ENCODE measurements at places on chromosomes 11 and 22.

DNA sequence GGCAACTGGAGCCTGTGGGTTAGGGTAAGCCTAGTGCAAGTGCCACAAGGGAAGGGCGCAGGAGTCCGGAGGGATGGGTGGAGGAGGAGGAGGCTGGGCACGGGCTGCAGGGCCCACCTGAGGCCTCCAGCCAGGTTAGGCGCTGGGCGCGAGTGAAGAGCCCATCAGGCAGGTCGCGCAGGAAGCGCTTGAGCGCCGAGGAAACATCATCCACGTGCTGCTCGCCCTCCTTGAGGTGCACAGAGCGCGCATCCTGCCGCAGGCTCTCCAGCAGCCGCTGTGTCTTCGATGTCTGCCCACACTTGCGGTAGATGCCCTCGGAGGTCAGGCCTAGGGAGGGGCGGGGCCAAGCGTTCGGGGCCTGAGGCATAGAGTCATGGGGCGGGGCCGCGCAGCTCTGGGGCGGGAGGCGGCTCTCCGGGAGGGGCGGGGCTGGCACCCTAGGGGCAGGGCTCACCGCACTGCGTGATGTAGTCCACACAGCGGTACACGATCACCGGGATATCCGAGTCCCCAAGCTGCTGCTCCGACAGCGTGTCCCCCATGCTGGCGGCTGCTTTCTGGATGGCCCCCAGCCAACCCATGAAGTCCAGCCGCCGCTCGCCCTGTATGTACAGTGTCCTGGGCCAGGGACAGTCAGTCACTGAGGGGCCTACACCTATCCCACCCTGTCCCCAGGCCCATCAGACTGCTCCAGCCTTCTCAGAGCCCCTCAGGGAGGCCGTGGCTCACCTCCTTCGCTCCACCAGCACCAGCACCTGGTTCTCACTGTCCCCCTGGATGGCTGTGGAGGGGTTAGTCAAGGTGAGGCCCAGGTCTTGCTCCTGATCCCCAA lies 22.9 kb upstream of the PDE2A start:
- no peak for DNase-seq

GRCh38 chr22:20167643-20168322 lies 16.9 kb upstream of the CCDC188 start:
- DNase-seq, result no peak

DNA sequence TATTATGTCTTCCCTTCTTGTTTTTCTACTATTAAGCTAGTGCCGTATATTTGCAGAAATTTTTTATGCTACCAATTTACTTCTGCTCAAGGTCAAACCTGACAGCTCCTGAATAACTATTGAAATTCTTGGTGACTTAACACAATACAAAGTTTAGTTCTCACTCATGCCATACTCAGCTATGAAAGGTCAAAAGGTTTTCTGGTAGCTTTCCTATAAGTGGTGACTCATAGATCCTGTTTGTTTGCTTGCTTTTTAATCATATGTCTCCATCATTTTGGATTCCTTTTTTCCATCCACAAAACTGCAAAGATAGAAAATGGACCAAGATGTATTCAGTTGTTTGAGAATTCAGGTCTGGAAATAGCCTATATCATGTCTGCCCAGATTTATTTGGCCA lies 855.8 kb upstream of the LRRC4C start:
- peak; percentile 38 for DNase-seq

DNA sequence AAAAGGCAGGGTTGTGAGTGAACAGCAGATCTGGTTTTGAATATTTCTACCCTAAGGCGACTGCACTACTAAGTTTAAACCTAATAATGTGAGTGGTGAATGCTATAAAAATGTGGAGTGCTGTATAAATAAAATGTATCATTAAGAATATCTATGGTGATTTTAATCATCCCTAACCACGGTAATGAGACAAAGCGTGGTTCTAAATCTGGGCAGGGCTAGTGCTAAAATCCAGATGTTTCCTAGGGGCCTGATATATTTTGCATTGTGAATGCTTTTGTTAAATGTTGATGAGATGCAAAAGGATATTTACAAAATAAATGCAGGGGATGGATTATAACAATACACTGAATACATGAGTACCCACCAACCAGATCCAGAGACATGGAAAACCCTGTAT lies 58.1 kb downstream of the TSPAN18 start:
- no peak for DNase-seq

- no peak for DNase-seq
Measured at GRCh38 chr11:126589492-126589803, 234.0 kb downstream of the ST3GAL4 start.

- DNase-seq, result no peak
Measured at GRCh38 chr22:44159811-44160210, 20.9 kb upstream of the PARVG start.

- DNase-seq, result no peak
Measured at GRCh38 chr11:68343761-68344256, 31.4 kb downstream of the LRP5 start.

GRCh38 chr11:122981388-122982264 lies at the start of gene BSX:
TSS of gene BSX (minus strand) at chr11:122981834. CDS start at chr11:122981671, 163 bp downstream.
- peak; percentile 45 for DNase-seq

GRCh38 chr11:120890609-120891320 lies 133.1 kb upstream of the TBCEL start:
- no peak for DNase-seq

- no peak for DNase-seq
Measured at GRCh38 chr11:112179601-112180000, 4.3 kb downstream of the BCO2 start.

GRCh38 chr11:110374921-110375320 lies 54.8 kb upstream of the FDX1 start:
- DNase-seq, result no peak

DNA sequence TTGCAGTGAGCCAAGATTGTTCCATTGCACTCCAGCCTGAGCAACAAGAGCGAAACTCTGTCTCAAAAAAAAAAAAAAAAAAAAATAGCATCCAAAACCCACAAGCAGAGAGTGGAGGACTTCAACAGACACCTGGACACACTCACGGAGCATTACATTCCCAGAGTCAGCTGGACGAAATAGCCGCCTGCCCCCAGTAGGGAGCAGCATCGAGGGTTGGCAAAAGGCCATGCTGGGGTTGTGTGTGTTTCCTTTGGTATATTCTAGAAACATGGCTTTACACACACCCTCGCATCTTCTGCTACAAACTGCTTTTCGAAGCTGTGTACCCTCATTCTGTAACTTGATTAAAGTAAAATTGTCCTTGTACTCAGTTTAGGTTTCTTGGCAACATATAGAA lies 5.3 kb downstream of the ADA2 start:
- DNase-seq, result peak; percentile 17

DNA sequence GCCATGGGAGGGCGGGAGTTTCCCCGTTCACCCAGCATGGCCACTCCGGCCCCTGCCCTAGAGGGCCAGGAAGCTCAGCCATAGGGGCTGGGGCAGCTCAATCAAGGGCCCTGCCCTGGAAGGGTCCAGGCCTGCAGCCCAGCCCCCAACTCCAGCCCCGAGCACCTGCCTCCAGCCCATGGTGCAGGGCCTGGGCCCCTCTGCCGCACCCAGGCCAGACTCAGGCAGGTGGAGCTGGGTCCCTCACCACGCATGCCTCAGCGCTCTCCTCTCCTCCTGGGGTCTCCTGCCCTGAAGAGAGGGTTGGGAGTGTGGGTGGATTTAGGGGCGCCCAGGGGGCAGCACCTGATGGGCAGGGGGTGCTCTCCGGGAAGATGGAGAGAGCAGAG lies 13.1 kb downstream of the MLC1 start:
- DNase-seq, result no peak

DNA sequence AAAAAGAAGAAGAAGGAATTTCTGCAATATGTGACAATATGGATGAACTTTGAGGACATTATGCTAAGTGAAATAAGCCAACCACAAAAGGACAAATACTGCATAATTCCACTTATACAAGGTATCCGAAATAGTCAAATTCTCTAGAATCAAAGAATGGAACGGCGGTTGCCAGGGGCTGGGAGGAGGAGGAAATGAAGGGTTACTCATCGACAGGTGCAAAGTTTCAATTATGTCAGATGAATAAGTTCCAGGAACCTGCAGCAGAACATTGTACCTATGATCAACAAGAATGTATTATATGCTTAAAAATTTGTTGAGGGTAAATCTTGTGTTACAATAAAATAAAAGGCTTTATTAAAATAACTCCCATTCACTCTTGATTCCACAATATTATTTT lies 49.0 kb downstream of the SC5D start:
- DNase-seq, result no peak

DNA sequence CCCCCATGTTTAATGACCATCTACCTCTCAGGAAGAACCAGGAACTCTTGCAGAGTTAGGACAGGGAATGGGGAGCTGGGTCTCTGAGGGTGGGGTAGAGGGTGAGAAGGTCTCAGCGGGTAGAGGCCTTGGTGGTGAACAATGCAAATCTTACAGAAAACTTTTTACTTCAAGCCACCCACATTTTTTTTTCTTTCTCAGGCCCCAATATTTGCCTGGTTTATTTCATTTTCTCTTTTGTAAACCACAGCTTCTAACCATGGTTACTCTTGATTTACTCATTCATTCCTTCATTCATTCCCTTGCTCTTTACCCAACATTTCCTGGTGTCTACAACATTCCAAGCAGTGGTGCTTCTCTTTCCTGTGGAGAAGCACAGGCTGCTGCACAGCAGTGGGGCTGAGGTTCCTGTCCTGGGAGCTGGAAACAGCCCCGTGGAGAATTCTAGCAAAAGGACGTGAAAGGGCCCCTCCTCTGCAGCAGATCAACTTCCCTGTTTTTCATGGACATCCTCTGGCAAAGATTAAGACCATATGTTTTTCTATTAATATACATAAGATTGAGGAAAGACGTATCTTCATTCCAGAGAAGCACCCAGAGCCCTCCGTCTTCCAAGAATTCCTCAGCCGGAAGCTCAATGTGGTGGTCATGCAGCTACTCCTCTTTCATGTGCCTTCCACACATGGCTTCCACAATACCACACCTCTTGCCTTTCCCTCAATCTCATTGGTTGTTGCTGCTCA lies 224.4 kb upstream of the SESN3 start:
- peak; percentile 79 for DNase-seq

DNA sequence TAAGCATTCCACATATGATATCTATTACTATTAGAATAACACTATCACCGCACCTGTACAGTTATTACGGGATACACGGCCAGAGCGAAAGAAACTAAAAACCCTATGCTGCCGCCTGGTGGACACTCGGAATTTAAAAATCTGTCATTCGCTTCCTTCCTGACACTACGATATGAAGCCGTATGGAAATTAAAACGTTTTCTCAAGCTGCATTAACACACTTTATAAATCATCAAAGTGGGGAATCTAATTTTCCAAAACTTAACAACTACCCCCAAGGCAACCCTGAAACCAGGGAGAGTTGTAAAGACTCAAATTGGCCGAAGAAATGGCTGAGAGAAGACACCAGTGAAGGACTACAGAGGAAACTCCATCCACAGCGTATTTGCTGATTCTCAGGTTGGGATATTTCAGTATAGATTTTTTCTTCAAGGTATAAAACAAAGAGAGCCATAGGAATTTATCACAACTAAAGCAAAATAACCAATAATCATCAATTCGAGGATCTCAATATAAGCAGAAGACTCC lies 1.4 kb downstream of the CCDC73 start:
- DNase-seq, result peak; percentile 30
